Chondrocyte (in vitro differentiated cells): ENCODE measurements at places on chromosomes 3 and 15.

GRCh38 chr15:91461377-91461776 lies 361.3 kb downstream of the SV2B start:
- H3K27me3 ChIP-seq = peaks cover 4% of the 10 kb centered on the region
- H3K27ac ChIP-seq = no peak overlapping the region
- no peak overlapping the region for H3K4me3 ChIP-seq
- no peak for DNase-seq
- H3K4me1 ChIP-seq = peaks cover 2% of the 10 kb centered on the region
- H3K36me3 ChIP-seq = no peaks in the 10 kb centered on the region

DNA sequence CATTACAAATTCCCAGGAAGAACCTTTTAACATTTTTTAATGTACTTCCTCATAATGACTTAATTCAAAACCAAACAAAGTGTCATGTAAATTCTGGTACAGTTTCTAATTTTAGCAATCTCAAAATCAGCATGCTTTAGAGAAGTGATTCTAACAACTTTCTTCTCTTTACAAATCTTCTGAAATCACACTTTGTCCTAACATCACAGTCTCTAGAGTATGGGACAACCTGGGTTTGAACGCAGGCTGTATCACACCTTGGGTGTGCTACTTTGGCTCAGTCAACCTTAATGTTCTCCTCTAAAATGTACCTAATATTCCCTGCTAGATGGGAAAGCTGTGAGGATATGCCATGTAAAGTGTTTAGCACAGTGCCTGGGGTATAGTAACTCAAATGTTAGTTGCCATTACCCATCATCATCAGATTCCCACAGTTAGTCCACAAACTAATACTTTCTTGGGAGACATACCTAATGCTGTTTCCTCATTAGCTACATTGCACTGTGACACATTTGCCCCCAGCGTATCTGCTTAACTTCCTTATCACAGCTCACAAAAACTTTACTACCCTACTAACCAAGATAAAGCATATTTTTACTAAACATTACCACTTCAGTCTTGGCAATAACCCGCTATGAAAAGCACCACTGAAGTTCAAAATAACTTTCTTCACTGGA lies 3.1 kb downstream of the TSPAN3 start:
- DNase-seq = no peak
- H3K27me3 ChIP-seq = no peaks in the 10 kb centered on the region
- H3K4me3 ChIP-seq = no peak overlapping the region
- peaks cover 1% of the 10 kb centered on the region for H3K36me3 ChIP-seq

DNA sequence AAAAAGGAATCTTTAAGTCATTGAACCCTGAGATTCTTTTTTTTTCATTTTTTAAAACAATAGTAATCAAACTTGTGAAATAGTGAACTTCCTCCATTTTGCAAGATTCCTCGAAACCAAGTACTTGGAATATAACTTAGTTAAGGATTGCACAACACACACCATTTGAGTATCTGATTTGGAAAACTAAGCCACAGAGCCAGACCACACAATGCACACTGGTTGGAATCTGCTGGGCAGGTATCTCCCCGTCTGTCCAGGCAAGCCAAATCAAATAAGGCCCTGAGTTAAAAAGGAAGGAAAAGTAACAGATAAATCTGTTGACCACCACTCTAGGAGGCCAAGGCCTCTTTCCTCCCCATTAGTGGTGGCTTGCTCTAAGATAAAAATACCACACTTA lies 177.5 kb upstream of the ICE2 start:
- H3K4me3 ChIP-seq = no peak overlapping the region
- H3K27me3 ChIP-seq = no peaks in the 10 kb centered on the region
- DNase-seq = no peak
- peaks cover 11% of the 10 kb centered on the region for H3K4me1 ChIP-seq
- H3K36me3 ChIP-seq = no peaks in the 10 kb centered on the region
- H3K27ac ChIP-seq = no peak overlapping the region

- no peaks in the 10 kb centered on the region for H3K27me3 ChIP-seq
- no peak overlapping the region for H3K4me3 ChIP-seq
- peaks cover 2% of the 10 kb centered on the region for H3K36me3 ChIP-seq
- no peak for DNase-seq
- no peak overlapping the region for H3K27ac ChIP-seq
These were observed 135.0 kb downstream of the TCF12 start for GRCh38 chr15:57053470-57053869.

DNA sequence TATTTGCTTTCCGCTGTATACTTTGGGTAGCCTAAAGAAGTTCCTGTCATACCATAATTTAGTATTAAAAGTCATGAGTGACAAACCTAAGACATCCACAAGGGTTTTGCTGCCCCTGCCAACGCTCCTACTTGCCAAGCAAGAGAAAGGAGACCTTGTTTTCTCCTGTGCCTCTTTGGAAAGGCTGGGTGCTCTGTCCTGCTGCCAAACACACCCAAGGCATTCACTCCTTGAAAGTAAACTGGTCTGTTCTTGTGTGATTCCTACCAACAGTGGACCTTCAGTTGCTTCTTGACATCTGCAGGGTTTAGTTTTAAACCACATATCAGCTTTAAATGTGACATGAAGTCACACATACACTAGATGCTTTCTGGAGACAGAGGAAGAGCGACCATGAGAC lies 295.4 kb downstream of the SLC9A9 start:
- no peak overlapping the region for H3K4me3 ChIP-seq
- H3K27me3 ChIP-seq = no peaks in the 10 kb centered on the region
- H3K27ac ChIP-seq = no peak overlapping the region
- no peak for DNase-seq
- H3K4me1 ChIP-seq = peaks cover 4% of the 10 kb centered on the region
- H3K36me3 ChIP-seq = peaks cover 5% of the 10 kb centered on the region
